Smooth muscle cell of the brain vasculature (primary cell): ENCODE measurements at places on chromosomes 2 and 18.

DNA sequence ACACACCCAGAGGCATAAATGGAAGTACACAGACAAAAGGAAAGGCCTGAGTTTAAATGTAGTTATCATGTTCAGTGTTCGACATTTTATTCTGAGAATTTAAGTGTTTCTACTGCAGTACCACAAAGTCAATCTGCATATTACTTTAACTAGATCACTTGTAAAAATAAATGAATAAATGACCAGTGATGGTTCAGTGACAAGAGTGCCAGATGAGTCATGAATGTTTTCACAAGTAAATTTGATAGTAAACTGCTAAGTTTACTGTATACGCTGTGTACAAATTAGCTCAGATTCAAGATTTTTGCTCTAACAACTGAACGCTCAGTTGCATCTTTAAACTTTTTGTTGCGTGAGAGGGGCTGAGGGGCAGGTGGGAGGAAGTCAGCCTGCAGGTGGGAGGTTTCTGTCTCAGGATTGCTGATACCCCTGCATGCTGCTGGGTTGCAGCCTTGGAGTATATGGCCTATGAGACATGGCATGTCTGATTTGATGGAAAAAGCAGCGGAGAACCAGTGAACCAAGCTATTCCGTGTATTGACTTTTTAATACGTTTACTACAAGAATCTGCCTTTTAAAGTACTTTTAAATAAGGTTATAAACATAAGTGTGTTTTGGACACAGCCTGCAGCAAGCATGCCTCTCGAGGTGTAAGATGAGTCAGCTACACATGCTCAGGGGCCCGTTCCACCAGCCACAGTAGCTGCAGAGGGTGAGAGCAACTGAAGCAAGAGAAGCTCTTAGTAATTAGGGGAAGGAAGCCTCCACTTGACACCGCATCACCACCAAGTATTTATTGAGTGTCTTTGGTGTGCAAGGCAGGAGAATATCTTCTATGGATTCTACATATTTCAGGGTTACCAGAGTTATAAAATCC lies 245.1 kb downstream of the NEDD4L start:
- no peak for DNase-seq

DNA sequence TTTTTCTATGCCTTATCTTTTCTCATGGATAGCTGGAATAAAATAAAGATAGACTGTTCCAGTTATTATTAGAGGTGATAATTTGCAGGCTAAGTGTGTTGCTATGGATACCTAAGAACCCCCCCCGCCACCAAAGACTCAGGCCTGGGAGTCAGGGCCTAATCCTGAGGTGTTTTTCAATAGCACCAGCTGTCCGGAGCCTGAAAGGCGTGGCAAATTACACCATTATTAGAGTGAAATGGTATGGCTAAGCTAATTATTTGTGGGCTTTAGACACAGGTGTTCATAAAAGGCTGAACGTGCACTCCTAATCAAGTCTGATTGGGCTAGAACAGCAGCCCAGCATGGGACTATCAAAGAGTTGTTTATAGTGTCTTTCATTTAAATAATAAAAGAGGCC lies 293.2 kb upstream of the DCC start:
- no peak for DNase-seq

DNA sequence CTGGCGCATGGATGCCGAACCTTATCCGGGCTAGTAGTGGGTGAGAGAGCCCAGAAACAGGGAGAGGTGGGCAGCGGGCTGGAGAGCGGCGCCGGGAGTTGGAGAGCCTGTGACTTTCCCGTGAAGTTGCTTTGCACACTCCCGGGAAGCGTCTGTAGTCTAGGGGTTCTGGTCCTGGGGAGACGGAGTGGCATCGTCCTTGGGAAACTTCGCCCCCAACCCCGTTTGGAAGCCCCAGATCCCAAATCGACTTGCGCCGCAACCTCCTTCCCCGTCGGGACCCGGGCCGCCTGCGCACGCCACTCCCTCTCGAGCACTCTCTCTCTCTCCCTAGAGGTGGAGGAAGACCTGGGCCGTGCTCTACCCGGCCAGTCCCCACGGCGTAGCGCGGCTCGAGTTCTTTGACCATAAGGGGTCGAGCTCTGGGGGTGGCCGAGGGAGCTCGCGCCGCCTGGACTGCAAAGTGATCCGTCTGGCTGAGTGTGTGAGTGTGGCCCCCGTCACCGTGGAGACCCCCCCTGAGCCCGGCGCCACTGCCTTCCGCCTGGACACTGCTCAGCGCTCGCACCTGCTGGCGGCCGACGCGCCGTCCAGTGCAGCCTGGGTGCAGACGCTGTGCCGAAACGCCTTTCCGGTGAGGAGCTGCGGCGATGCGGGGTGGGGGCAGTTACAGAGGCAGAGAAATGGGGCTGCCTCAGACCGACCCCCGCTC lies 456 bp downstream of the DOK1 start:
- DNase-seq, result no peak

- DNase-seq, result no peak
Observed at GRCh38 chr2:6523476-6523875, 342.2 kb downstream of the CMPK2 start.

DNA sequence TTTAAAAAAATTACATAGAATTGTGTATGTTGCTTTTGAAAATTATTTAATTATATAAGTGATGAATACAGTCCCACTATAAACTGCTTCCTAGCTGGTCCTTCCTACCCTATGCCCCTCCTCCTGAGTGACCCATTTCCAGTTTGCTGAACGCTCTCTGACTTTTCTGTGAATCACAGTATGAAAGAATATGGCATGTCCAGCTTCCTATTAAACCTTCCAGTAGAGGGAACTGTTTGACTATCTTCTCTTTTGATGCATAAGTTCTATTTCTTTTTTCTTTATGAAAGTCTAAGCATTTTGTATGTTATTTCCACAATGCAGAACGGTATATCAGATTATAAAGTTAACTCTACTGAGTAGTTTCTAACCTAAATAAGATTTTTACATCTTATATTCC lies 41.3 kb downstream of the PSMG2 start:
- DNase-seq, result peak; percentile 51

DNA sequence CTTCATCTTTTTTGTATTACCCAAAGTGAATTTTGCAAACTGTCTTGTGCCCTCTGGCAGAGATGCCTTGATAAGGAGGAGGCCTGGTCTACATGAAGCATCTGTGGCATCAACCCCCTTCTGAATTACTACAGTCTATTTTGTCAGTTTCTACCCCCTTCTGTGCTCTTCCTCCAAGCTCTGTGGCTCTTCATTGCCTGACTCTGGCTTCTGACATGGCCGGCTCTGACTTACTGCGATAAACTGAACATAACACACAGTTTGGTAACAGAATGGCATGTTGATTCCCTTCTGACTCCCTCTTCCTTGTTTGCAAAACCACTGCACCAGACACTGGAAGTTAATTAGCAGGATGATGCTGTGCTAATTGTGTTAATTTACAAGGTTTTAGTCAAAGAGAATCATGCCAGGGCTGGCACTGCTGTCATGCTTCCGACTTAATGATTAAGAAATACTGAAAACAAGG lies 122.5 kb downstream of the FIGN start:
- DNase-seq, result no peak

- DNase-seq, result no peak
Observed at GRCh38 chr2:14261771-14262170, 370.7 kb upstream of the LRATD1 start.

DNA sequence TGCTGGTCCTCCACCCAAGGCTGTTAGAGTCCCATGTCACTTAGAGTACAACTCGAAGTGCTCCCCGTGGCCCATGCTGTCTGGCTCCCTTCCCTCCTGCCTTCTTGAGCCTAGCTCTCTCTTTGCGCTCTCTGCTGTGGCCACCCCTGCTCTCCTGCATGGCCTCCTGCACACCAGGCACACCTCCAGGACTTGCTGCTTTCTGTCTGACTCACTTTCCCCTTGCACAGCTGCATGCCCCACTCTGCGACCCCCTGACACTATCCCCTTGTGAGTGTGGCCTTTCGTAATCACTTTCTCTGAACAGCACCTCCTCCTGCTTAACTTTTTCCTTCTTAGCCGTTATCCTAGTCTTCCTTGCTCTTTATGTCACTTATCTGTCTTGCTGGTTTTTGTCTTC lies 343.6 kb downstream of the TGIF1 start:
- DNase-seq, result no peak

DNA sequence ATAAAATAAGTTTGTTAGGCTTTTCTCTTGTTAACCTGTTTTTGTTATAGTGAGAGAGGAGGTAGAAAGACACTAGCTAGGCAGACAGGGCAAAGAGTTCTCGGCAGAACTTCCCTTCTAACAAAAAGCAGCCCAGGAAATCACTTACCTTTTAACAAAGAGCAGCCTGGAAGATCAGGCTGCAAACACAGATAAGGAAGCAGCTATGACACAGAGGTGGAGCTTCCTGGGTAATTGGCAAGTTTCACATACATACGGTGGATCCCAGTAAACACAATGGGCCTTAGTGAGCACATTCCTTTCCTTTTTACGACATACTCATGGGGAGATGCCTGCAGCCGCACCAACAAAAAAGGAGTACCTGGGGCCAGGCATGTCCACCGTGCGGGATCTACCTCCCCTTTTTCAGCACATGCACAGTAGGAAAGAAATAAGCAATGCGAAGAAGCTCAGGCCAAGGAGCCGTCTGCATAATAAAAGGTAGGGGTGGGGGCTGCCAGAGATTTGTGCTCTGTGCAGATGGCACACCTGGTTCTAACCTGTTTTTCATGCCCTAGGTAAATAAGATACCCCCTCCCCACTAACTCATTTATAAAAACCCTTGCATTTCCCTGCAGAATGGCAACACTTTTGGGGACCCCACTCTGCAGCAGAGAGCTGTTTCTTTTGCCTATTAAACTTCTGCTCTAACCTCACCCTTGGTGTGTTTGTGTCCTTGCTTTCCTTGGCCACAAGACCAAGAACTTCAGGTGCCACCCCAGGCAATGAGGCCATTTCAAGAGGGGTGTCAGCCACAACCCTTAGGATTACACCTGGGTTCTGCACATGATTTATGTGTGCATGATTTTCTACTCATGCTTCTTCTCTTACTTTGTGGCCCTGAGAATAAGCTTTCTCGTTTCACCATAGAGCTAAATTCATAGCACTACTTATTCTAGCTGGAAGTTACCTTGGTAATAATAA lies 26.5 kb downstream of the MDH1 start:
- no peak for DNase-seq

DNA sequence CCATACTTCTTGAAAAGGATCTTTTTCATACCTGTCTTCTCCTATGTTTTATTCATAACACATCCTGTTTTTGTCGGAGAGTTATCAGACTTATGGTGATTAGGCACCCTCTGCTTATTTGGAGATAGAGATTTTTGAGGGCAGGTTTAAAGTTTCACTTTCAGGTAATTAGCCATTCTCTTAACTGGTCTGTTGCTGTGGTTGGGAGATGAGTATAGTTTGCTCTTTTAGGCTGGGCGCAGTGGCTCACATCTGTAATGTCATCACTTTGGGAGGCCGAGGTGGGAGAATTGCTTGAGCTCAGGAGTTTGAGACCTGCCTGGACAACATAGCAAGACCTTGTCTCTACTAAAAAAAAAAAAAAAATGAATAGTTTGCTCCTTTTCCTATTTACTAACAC lies 25.3 kb downstream of the SFTPB start:
- DNase-seq, result no peak

- DNase-seq, result no peak
Observed at GRCh38 chr2:174344716-174345461, 10.1 kb downstream of the SP9 start.

- no peak for DNase-seq
Observed at GRCh38 chr2:204507636-204508035, 37.6 kb upstream of the PARD3B start.

DNA sequence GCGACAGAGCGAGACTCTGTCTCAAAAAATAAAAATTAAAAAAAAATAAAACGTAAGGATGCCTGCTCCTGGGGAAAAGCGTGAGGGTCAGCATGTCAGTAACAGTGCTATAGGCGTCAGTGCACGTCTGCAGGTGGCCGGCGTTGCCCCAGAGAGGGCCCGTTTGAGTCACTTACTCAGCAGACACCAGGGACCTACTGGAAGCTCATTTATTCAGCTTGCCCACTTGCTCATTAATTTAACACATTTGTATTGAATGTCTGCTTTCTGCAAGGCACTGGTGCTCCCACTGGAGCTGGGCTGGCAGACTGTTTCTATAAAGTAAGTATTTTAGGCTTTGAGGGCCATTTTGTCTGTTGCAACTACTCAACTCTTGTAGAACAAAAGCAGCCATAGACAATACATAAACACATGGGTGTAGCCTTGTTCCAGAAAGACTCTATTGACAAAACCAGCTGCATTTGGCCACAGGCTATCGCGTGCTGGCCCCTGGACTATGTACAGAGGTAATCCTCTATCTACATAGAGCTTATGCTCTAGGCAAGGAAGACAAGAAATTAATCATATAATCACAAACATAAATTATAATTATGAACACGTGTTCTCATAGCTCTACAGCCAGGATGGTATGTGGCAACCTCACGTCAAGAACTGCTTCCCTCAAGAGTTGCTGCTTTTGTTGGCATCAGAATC lies 73.2 kb downstream of the KLHL29 start:
- no peak for DNase-seq

DNA sequence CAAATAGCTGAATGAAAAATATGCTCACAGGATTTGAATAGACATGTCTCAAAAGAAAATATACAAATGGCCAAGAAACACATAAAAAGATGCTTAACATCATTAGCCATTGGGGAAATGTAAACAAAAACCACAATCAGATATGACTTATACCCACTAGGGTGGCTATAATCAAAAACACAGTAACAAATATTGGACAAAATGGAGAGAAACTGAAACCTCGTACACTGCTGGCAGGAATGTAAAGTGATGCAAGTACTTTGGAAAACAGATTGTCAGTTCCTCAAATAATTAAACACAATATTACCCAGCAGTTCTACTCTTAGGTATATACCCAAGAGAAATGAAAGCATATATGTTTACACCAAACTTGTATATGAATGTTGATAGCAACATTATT lies 213.0 kb downstream of the PHLPP1 start:
- DNase-seq, result no peak

DNA sequence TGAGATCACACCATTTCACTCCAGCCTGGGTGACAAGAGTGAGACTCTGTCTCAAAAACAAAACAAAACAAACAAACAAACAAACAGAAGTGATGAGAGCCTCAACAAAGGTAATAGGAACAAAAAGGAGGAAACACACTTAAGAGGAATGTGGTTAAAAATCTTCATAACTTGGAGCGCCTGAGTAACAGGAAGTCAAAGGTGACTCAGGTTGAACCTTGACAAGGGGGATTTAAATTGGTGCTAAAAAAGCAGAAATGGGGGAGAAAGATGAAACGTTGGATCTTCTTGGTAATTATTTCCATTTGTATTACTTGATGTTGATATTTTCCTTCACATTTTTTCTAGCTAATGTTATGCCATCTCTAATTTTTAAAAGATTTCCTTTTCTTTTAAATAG lies 318.5 kb upstream of the TCF4 start:
- DNase-seq, result no peak

- DNase-seq, result no peak
Observed at GRCh38 chr2:38185012-38185491, 109.1 kb upstream of the CYP1B1 start.

DNA sequence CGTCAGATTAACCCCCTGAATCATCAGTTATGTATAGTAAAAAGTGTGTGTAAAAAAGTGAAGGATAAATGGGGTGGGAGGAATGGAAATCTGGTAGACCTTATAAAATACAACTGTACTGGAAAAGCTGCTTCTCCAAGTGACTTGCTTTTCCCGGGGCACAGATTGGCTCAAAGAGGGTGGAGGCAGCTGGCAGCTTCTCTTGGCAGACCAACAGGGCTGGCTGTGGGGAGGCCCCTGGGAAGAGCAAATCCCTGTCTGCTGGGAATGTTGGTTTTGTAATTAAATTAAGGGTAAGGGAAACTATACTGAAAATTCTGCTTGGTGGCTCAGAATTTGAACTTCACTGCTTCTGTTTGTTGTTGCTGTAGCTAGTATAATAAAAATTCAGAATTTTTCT lies 154.2 kb upstream of the DLX2 start:
- DNase-seq, result no peak

GRCh38 chr2:98952966-98953365 lies 16.9 kb upstream of the CRACDL start:
- DNase-seq, result no peak
